Right cardiac atrium (tissue), 5 donors: ENCODE measurements at places on chromosomes 11 and 22. TPM values are rescaled to one million over a fixed set of nuclear protein-coding genes. Genes with fewer than 3 reads are reported as not detected.
A peak's percentile ranks its signal among the peaks of the same experiment; 100 is the strongest.

- DNase-seq, result no peak
Measured at GRCh38 chr22:40512426-40513136, 123.9 kb downstream of the MRTFA start.

DNA sequence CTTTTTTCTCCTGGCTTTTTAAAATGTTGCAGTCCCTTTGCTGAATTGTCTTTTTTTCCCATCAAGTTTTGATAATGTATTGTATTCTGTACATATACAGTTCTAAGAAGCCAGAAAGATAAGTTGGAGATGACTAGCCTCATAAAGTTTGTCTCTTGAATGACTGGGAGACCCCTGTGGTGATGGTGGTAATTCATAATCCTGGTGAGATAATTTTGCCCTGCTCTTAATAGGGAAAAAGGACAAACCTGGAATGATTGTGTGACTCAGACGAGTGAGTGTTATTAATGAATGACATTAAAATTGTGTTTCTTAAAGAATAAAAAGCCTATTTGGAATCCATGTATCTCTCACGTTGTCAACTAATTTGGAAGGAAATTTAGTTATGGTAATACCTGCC lies 1.2 kb downstream of the HIKESHI start:
- no peak for DNase-seq

GRCh38 chr11:130054966-130055365 lies 14.7 kb upstream of the APLP2 start:
- no peak for DNase-seq

GRCh38 chr11:118908901-118909618 lies 16.7 kb downstream of the BCL9L start:
- DNase-seq, result peak; percentile 93

DNA sequence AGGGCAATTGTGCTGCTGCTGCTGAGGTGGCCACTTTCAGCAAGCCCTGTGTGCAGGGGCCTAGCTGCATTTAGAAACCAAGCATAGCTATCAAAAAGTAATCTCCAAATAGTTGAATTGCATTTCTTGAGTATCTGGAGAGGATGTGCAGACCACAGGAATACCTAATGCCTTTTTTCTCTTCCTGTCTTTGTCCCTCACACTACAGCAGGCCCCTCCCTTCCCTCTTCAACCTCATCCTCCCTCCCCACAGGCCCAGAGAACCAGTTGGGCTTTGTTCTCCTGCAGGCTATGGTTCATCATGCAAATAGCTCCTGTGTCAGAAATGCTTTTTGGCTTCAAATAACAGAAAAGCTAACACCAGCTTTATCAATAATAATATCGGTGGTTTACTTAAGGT lies 47.7 kb downstream of the DKK3 start:
- no peak for DNase-seq

- no peak for DNase-seq
Measured at GRCh38 chr11:69919659-69920344, 100.6 kb upstream of the FGF3 start.

DNA sequence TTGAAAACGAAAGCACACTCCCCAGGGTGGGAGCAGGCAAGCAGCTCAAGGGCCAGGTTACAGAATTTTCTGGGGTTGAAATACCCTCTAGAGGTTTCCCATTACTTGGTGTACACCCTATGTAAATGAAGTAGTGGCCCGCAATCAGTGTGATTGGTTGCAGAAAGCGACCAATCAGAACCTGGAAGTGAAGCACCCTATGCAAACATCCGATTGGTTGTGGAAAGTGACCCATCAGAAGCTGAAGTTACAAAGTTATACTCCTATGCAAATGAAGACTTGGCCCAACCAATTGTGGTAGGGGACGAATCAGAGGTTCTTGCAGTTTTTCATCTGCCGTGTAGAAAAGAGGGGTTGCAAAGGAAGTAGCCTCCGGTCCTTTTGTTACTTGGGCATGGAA lies 19.2 kb downstream of the PRR5 start:
- DNase-seq, result no peak

DNA sequence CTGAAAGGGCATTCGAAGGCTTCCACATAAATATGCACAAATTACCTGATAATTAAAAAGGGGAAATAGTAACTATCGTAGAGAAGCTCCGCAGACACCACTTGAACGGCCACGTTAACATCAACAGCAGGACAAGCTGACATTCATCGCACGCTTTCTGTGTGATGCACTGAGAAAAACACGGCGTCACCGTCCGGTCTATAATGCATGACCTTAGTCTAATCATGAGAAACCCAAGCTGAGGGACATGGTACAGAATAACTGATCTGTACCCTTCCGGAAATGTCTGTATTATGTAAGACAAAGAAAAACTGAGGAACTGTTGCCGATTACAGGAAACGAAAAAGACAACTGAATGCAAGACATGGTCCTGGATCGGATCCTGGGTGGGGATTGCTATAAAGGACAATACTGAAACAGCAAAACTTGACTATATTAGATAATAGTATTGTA lies 678 bp upstream of the RANGAP1 start:
- DNase-seq, result peak; percentile 30

- no peak for DNase-seq
Measured at GRCh38 chr11:45239733-45240132, 46.4 kb downstream of the SYT13 start.

GRCh38 chr11:104625246-104625645 lies 273.0 kb downstream of the CASP12 start:
- DNase-seq, result no peak

- no peak for DNase-seq
Measured at GRCh38 chr22:48432781-48433518, 1394.7 kb downstream of the BRD1 start.

DNA sequence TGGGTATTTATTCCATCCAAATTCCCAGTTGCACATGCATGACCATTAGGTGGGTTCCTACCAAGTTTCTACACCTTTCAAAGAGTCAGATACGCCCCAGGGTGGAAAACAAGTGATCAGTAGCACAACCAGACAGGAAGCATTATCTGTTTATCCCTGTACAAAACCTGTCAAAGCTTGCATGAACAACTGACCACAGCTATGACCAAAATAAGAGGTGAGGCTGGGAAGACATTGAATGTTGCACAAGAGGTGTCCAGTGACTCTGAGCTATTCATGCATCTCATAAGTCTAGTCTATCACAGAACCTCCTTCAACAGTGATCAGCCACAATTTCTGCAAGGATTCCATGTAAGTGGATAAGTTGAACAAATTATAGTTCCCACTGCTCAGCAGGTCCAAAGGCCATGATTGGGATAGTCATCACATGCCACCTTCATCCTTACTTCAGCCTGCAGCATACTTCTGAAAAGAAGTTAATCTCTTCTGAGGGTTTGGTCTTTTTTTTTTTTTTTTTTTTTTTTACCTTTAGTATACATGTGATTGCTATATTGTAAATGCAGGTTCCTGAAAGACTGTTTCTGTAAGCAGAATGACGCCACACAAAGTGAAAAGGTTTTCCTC lies 28.0 kb upstream of the TMEM45B start:
- DNase-seq, result no peak

GRCh38 chr22:31248138-31248745 lies 36.1 kb downstream of the LIMK2 start:
- DNase-seq, result peak; percentile 88

GRCh38 chr11:19576054-19576453 lies 136.6 kb upstream of the NAV2 start:
- DNase-seq, result no peak

- DNase-seq, result no peak
Measured at GRCh38 chr22:37105154-37105553, 4.4 kb downstream of the TMPRSS6 start.

DNA sequence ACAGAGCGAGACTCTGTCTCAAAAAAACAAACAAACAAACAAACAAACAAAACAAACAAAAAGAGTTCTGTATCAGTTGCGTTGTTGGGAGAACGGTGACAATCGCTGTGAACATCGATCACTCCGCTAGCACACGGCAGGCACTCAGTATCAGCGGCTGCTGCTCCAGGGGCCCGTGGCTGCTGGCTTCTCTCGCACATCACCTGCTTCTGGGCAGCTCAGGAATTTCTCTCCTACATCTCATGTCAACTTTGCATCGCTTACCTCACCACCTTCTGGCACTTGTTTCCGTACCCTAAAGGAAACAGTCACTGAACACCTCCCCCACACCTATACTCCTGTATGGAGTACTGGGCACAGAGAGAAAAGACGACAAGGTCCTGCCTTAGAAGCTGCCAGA lies 70.3 kb upstream of the WNT7B start:
- no peak for DNase-seq

- no peak for DNase-seq
Measured at GRCh38 chr11:132349811-132350733, 979.7 kb downstream of the NTM start.

DNA sequence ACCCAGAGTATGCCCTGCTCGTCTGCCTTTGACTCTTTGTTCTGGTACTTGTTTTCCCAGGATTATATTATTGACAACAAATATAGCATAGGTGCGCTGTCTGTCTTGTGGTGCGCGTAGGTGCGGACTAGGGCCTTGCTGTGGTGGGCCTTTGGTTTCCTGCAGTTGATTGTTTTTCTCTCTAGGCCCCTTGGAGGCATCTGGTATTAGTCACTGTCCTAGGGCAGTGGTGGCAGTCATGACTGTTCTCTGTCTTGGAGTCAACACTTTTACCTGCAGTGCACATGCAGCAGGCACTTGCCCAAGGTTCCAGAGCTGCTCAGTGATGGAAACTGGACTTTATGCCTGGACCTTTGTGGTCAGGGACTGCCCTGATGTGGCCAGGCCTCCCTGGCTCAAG lies 18.6 kb downstream of the PPP6R2 start:
- no peak for DNase-seq

- no peak for DNase-seq
Measured at GRCh38 chr11:118170231-118170630, 6.2 kb downstream of the SCN2B start.

DNA sequence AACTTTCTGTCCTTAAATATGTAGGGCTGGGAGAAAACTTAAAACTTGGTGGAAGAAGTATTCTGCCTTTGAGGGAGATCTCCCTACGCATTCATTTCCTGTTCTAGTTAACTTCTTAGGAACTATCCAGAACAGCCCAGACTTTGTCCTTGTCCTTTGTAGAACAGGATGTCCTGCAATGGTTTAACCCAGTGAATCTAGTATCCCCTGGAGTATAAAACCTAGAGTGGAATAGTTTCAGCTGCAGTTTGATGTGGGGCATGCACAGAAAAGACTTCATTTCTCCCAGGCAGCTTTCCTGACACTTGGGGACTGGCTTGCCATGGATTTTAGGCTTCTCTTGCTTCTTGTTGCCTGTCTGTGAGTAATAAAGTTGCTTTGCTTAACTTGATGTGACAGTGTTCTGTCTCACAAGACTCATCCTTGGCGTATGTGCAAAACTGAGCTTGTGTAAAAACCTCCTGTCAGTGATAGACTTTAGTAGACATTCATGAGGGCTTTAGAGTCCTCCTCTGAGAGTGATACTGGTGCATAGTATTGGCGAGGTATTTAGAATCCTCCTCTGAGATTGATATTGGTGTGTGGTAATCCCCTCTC lies 28.2 kb downstream of the ARHGAP42 start:
- no peak for DNase-seq

DNA sequence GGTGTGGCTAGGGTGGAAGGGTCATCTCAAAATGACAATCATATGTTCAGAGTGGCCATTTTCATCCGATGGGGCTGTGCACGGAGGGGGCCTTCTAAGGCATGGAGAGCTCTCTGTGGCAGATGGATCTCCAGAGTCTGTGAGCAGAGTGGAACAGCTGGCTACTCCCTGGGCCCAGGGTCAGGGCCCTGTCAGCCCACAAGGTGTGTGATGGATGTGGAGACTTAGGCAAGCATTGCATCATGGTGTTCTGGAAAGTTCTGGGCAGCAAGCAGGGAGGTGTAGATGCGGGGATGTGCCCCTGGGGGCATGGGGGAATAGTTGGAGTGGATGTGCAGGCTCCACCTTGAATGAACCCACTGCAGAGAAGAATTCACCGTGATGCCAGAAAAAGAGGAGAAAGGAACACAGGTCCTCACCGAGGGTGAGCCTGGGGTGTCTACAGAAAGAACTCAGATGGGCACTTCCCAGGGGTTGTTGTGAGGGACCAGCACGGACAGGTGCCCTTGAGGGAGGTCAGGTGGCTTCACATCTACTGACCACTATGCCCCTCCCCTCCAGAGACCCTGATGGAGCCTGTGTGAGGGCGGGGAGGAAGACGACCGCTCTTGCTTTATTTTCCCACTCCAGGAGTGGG lies 51.1 kb downstream of the CHRDL2 start:
- no peak for DNase-seq

DNA sequence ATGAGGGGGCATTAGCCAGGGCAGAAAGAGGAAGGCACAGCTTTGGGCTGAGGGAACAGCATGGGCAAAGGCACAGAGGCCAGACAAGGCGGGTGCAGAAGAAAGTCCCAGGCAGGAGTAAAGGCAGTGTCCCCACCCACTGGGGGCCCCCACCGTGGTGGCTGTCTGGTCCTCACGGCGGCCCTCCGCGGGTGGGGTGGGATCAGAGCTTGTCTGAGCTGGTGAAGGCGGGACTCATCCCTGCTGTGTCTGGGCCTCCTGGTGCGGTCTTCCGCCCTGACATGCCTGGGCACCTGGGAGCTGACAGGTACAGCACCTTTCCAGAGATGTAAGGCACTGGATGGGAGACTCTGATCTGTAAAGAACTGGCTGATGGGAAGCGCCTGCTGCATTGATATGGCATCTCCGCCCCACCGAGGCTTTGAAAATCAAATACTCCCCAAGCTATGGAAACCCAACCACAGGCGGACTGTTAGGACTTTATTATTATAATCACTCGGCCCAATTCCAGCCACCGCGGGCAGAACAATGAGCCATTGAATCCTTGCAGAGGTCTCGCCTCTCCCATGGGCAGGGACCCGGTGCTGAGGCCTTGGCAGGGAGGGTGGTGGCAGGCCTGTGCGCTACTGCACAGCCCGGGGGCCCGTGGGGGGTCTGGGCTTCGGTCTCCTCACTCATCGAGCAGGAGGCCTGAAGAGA lies 14.2 kb upstream of the GNB1L start:
- DNase-seq, result peak; percentile 67

DNA sequence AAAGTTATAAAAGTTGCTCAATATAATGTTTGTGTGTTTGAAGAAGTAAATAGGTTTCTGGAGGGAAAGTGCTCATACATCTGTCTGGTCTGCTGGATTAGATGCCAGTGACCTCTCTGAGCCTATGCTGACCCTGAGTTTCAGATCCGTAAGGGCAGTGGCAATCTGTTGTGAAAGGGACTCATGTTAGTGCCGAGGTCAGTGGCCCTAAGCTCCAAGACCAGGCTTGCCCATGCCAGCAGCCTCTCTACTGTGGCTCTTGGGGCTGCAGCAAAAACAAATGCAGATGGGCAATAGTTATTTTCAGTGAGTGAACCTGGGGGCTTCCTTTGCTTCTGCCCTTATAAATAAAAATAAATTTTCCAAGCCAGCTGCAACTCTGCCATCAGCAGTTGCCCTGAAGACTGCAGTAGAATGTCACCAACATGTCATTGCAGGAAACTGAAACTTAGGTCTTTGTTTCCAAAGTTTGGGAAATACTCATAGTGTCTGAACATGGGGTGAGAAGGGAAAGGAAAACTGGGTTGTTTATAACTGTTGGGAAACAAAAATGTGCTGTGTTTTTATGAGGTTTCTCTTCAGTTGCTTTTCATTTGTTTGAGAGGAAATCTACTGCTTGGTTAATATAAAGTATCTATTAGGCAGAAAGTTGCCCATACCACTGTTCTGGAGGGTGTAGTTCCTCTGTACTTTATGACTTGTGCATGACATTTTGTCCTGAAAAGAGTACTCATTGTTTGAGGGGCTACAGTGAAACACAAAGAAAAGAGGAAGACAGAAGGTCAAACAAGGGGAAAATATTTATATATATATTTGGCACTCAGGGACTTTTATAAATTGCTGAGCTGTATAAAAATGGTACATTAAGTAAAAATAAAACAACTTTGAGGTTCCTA lies 9.5 kb upstream of the MS4A4E start:
- DNase-seq, result no peak

GLYAT gene
- polyA plus RNA-seq, result 0.57 TPM

CRYBB3 gene
- polyA plus RNA-seq, result 0.11 TPM

MRGPRF gene
- 9.4 TPM for polyA plus RNA-seq

C22orf42 gene
- polyA plus RNA-seq, result not detected

TREH gene
- polyA plus RNA-seq, result 1.2 TPM
